ENCODE measurements at places on chromosomes 1 and 21. TPM values are rescaled to one million over a fixed set of nuclear protein-coding genes. Genes with fewer than 3 reads are reported as not detected.

The LYPD8 gene
- total RNA-seq = not detected

The LENEP gene
- not detected for total RNA-seq

The CFHR1 gene
- not detected for total RNA-seq

The OR10Z1 gene
- not detected for total RNA-seq

All from A549 treated with CpdA at 1 μM for 4 hours (cell line).